Stimulated activated CD8-positive, alpha-beta memory T cell treated with anti-CD3 and anti-CD28 coated beads, Interleukin-7, amount 100 ng/mL, for 1 hour (primary cell): ENCODE measurements at places on chromosomes 11 and 22.

- no peak for DNase-seq
Observed at GRCh38 chr11:75721852-75722668, 4.4 kb downstream of the MOGAT2 start.

DNA sequence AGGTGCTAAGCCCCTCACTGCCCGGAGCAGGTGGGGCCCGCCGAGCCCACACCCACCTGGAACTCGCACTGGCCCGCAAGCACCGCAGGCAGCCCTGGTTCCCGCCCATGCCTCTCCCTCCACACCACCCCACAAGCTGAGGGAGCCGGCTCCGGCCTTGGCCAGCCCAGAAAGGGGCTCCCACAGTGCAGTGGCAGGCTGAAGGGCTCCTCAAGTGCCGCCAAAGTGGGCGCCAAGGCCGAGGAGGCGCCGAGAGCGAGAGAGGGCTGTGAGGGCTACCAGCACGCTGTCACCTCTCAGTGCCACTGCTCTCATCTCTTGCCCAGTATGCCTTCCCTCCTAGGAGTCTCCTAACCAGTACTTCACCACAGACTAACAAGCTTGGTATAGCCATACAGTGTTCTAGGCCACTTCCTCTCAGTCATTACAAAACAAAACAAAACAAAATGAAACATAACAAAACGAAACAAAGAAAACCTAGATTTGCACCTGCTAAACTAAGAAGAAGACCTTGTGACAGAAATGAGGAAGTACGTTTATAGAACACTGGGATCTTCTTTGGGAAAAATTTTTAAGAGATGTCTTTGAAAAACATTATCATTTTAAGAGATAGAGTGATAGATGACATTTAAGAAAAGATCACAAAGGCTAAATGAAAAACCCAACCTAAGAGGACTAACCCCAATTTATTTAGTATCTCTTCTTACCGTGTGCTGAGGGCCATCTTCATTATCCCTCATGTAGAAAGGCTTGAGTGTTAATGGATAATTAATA, 47.7 kb upstream of the GAB2 start:
- no peak for DNase-seq

DNA sequence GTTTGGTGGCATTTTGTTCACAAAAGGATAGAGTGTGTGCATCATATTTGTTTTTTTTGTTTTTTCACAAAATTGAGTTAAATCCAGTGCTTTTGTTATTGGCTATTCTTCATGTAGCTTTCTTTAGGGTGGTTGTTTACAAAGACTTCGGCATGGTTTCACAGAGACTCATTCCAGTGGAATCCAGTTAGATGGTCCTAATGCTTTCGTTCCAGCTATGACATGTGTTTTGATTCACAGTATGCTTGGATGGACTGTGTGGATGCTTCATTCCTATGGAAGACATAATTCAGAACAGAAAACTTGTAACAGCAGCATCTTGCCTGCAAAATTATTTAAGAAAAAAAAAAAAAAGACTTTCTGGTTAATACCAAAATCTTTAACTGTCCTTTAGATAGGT, 97.9 kb downstream of the PDHX start:
- DNase-seq: no peak

GRCh38 chr22:30582788-30583545, 8.5 kb upstream of the GAL3ST1 start:
- DNase-seq: no peak

DNA sequence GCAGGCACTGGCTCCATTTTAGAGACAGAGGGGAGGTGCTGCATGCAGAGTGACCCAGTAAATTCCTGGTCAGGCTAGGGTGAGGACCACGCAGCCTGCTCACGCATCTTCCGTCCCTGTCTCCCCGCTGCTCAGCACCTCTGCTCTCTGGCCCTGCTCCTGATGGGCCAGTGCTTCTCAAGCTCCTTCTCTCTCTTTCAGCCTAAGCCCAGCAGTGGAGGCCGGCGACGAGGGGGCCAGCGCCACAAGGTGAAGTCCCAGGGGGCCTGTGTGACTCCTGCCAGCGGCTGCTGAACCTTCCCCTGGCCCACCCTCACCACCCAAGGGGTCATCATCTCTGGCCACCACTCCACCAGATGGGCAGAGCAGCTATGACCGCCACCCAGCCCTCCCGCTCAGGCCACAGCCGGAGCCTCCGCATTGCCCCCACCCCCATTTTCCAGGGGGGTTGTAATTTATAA, 24.7 kb downstream of the GTPBP1 start:
- DNase-seq: no peak

GRCh38 chr11:66962801-66963200, 4.6 kb upstream of the PC start:
- DNase-seq: no peak

DNA sequence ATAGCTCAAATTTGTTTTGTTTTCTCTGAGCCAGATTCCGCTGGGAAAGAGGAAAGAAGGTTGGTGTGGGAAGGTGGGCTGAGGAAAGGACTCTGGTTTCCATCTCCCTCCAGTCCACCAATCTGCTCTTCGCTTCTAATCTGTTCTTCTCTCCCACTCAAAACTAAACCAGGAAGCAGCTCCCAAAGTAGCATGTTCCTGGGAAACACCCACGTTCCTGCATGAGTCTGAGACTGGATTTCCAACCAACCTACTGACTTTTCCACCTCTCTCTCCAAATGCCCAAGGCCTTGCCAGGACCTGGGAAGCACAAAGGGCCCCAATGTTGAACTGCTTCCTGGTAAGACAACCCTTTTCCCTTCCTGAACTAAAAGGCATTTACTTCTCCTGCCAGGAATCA, 110.2 kb downstream of the WT1 start:
- no peak for DNase-seq

GRCh38 chr22:42489000-42489399, 30.6 kb downstream of the RRP7A start:
- DNase-seq: no peak

- DNase-seq: no peak
Observed at GRCh38 chr22:27260087-27260698, 541.4 kb downstream of the MN1 start.

DNA sequence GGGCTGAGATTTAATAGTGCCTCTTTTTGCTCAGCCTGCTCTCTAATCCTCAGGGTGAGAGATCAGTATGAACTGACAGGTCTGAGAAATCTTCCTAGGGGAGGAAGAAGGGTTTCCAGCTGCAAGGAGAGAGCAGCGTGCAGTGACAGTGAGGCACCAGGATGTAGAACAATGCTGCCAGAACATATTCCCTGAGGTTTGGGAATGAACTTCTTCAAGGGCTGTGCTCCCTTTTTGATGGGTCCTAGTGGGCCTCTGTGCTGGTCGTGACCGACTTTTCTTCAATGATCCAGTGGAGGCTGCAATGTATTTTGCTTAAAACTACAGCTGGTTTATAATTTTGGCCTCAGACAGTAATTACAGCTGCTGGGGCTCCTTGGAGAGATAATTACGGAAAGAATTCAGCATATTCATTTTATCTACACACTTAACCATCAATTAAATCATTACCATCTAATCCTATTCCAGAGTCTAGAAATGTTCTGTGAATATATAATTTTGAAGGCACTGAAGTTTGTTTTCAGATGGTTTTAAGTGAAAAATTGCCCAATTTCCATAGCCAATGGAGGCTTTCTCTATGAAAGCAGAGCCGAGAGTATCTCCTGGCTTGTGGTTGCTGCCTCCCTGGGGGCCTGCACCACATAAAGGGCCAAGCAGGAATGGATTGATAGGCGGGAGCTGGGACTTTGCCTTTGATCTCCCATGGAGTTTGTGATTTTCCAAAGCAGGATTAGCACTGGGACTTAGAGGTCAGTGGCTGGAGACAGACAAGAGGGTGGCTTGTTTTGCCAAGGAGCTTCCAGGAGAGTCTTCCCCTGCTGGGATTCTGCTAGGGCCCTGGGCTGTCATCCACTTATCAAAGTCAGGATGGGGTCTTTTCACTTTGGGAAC, 41.0 kb upstream of the OLFML1 start:
- no peak for DNase-seq

DNA sequence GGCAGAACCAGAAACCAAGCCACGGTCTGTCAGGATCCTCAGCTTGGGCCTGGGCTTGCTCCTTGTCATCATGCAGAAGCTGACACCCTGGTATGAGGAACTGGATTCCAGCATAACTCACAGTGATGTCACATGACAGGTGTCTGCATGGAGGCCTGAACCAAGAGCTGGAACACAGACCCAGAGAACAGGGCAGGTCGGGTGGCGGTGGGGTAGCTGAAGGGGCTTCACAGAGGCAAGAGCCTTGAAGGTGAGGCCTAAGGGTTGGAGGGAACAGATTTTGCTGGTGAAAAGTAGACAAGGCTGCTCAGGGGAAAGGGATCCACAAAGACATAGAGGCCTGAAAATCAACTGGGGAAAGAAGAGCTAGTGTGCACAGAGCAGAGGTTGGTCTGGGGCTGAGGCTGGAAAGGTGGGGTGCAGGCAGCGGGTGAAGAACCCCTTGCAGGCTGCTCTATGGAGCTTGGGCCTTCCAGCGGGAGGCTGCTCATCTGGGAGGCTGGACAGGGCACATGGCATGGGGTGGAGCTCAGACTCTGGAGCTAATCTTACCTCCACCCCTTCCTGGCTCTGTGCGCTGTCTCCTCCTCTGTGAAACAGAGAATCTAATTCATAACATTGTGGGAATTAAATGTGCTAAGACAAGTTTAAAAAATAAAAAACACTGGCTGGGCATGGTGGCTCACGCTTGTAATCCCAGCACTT, 18.4 kb upstream of the RPS3 start:
- DNase-seq: no peak

GRCh38 chr11:102824556-102824955, 18.9 kb downstream of the MMP3 start:
- DNase-seq: no peak

DNA sequence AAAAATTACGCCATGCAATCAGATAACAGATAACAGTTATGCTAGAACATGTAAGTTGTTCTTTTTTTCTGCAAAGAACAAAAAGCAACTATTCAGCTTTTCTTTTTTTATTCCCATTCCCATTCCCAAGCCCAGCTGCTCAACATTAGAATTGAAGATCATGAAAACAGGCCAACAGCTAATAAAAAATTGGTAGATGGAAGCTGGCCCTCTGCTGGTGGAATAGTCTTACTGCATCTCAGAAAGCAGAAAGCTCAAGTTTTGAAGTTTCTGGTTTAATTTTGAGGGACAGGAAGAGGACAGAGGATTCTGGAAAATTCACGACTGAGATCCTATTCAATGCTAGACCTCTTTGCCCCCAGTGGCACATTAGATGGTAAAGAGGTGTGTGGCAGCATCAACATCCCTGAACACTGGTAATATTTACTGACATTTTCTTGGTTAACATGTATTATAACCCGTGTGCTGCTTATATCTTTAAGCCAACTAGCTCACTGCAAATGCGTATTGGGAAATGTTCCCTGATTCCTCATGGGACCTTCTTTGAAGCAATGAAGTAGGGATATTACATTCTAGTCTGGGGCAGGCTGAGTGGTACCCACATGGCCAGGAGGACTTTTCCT, 591.2 kb downstream of the OPCML start:
- DNase-seq: no peak

GRCh38 chr11:10522921-10523320, 18.1 kb downstream of the RNF141 start:
- no peak for DNase-seq

DNA sequence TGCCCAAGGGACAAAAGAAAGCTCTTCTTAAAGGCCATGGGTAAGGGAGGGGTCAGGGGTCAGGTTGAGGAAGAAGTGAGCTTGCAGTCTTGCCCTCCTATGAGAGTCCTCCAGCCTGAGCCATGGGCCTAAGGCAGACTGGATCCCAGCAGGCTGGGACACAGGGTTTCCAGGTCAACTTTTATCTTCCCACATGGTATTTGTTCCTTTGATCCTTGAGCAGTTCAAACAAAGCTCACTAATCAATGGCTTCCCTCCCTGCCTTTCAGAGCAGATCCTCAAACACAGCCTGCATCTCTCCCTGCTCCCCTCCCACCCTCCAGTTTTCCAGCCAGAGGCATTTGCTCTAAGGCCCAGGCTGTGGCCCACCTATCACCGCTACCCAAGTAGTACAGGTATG, 589.3 kb downstream of the INSC start:
- DNase-seq: no peak

GRCh38 chr11:3803726-3804495, 4.4 kb upstream of the PGAP2 start:
- no peak for DNase-seq

DNA sequence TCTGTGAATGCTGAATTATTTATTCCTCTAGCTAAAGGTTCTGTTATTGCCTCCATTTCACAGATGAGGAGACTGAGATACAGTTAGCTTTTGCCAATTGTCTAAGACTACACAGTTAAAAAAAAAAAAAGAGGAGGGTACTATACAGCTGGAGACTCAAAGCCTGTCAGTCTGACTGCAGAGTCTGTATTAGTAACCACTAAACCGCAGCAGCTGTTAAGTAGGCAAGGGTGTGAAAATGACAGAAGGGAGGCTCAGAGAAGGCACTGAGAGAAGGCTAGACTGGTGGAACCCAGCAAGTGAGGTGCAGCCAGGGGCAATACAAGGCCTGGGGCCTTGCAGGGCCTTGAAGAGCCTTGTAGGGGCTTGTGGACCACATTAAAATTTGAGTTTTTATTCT, 181.2 kb downstream of the CSNK2A3 start:
- DNase-seq: no peak

- DNase-seq: no peak
Observed at GRCh38 chr11:35035894-35036408, 103.0 kb upstream of the CD44 start.

DNA sequence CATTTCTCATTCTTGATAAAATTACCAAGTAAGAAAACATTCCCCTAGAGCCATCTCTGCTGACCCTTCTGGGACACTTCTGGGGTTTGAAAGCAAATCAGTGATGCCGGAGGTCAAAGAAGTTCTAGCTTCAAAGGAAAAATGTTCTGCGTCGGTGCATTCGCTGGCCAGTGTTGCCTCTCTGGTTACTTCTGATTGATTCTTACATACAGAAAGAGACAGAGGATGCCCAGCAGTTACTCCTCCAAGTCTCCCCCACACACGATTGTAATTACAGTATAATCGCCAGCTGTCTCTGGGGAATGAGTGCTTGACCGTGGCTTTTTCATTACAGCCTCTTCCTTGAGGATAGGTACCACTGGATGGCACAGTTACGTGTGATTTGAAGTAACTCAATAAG, 150.9 kb downstream of the SNX19 start:
- no peak for DNase-seq

DNA sequence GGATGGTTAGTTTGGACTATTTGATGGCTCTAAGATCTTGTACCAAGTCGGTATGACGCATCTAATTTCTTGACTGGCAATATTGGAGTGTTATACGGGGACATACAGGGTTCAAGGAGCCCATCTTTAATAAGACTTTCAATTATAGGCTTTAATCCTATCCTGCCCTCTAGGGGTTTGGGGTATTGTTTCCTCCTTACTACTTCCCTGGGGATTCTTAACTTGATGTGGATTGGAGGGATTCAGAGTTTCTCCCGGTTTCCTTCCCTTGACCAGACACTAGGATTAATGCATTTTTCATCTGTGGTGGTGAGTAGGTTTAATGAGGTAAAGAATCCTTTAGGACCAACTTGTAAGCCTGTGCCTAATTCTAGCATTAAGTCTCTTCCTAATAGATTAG, 18.8 kb downstream of the CYP2D6 start:
- no peak for DNase-seq
